H4 (cell line): ENCODE measurements at places on chromosomes 5 and 9. TPM values are rescaled to one million over a fixed set of nuclear protein-coding genes. Genes with fewer than 3 reads are reported as not detected.

PTPA gene
- total RNA-seq: 89.0 and 91.8 TPM in 2 replicates

HTR1A gene
- not detected in 2 replicates for total RNA-seq

PFDN1 gene
- total RNA-seq: 58.8 and 77.4 TPM in 2 replicates

MARVELD2 gene
- total RNA-seq: 0.08 and 0.12 TPM in 2 replicates

FSTL4 gene
- total RNA-seq: 0.14 and 0.47 TPM in 2 replicates

TMEM252 gene
- not detected in 2 replicates for total RNA-seq

SPINK13 gene
- total RNA-seq: not detected in 2 replicates

HCN1 gene
- not detected in 2 replicates for total RNA-seq

GARIN3 gene
- not detected in 2 replicates for total RNA-seq

MIGA2 gene
- 9.3 and 18.2 TPM in 2 replicates for total RNA-seq

PCSK1 gene
- not detected in 2 replicates for total RNA-seq

RASEF gene
- 0.08 TPM in 1 of 2 replicates, not detected in the other for total RNA-seq

TERT gene
- total RNA-seq: 0.04 and 0.23 TPM in 2 replicates

F12 gene
- 5.8 and 7.3 TPM in 2 replicates for total RNA-seq

CD72 gene
- 0.53 and 1.2 TPM in 2 replicates for total RNA-seq

LURAP1L gene
- total RNA-seq: 10.6 and 15.2 TPM in 2 replicates

PLPP1 gene
- total RNA-seq: 77.8 and 89.4 TPM in 2 replicates

PTGDS gene
- total RNA-seq: not detected in 2 replicates

ACTBL2 gene
- total RNA-seq: 6.7 and 7.0 TPM in 2 replicates

HRH2 gene
- total RNA-seq: 0.18 and 0.54 TPM in 2 replicates

OBP2B gene
- total RNA-seq: not detected in 2 replicates

MRPS2 gene
- total RNA-seq: 30.3 and 34.6 TPM in 2 replicates

GABRA1 gene
- total RNA-seq: 0.62 and 2.4 TPM in 2 replicates

ISL1 gene
- 4.6 TPM in 2 replicates for total RNA-seq

SLC4A9 gene
- total RNA-seq: not detected in 2 replicates

DOK3 gene
- 0.08 and 1.1 TPM in 2 replicates for total RNA-seq

BTNL3 gene
- total RNA-seq: not detected in 2 replicates

GSN gene
- 125 and 137 TPM in 2 replicates for total RNA-seq

C6 gene
- total RNA-seq: not detected in 2 replicates

C9orf153 gene
- total RNA-seq: not detected in 2 replicates

PAEP gene
- 2.6 TPM in 1 of 2 replicates, not detected in the other for total RNA-seq

COL15A1 gene
- 1.6 and 1.8 TPM in 2 replicates for total RNA-seq

ARPC5L gene
- total RNA-seq: 22.1 and 35.7 TPM in 2 replicates

C9 gene
- not detected in 2 replicates for total RNA-seq

STC2 gene
- total RNA-seq: 36.6 and 43.8 TPM in 2 replicates

TMEM215 gene
- total RNA-seq: 0.08 TPM in 1 of 2 replicates, not detected in the other

CER1 gene
- total RNA-seq: not detected in 2 replicates

ORM2 gene
- total RNA-seq: 0.19 TPM in 1 of 2 replicates, not detected in the other

WNT8A gene
- total RNA-seq: not detected in 2 replicates
